ENCODE measurements at places on chromosomes 3 and 15.
A peak's percentile ranks its signal among the peaks of the same experiment; 100 is the strongest.

DNA sequence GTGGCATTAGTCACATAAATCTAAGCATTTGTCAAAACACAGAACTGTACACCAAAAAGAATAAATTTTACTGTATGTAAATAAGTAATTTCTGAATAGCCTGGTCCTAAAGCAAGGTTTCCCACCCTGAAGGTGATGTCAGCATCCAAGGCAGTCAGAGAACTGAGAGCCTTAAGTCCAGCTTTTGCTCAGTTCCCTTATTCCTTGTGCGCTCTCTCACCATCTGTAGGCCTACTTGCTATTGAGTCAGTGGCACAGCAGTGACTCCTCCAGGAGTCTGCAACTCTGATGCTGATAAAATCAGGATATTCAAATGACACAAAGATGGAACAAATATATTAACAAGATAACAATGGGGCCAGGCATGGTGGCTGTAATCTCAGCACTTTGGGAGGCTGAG is 22.3 kb downstream of the VPS39 start:
- no peak for DNase-seq

GRCh38 chr3:112688085-112688769 is 47.3 kb upstream of the CCDC80 start:
- no peak for DNase-seq

- DNase-seq = no peak
Measured at GRCh38 chr3:116155841-116156240, 289.4 kb downstream of the LSAMP start.

- no peak for DNase-seq
Measured at GRCh38 chr15:31013863-31014607, 22.6 kb upstream of the MTMR10 start.

- DNase-seq = peak; percentile 53
Measured at GRCh38 chr3:42501681-42502428, 588 bp upstream of the VIPR1 start.

GRCh38 chr15:52486003-52486996 is 42.4 kb downstream of the MYO5A start:
- DNase-seq = no peak
